ENCODE measurements at places on chromosomes 13 and 19.

DNA sequence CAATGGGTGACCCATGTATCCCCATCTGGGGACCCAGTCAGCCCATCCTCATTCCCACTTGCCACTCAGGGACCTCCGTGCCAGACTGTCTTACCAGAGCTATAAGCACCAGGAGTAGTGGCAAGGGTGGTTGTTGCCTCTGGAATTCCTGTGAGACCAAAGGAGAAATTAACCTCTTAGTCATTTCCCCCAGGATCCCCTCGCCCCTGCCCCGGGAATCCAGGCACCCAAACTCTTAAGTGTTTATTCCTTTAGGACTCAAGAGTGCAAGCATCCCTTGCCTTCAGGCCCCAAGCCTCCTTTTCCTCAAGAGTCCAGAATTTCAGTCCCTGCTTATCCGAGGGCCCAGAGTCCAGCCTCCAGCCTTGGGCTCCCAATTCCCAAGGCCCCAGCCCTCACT lies 9.2 kb downstream of the NTN5 start:
- no peak for DNase-seq

- no peak for DNase-seq
Measured at GRCh38 chr19:53644061-53644816, 12.4 kb downstream of the DPRX start.

DNA sequence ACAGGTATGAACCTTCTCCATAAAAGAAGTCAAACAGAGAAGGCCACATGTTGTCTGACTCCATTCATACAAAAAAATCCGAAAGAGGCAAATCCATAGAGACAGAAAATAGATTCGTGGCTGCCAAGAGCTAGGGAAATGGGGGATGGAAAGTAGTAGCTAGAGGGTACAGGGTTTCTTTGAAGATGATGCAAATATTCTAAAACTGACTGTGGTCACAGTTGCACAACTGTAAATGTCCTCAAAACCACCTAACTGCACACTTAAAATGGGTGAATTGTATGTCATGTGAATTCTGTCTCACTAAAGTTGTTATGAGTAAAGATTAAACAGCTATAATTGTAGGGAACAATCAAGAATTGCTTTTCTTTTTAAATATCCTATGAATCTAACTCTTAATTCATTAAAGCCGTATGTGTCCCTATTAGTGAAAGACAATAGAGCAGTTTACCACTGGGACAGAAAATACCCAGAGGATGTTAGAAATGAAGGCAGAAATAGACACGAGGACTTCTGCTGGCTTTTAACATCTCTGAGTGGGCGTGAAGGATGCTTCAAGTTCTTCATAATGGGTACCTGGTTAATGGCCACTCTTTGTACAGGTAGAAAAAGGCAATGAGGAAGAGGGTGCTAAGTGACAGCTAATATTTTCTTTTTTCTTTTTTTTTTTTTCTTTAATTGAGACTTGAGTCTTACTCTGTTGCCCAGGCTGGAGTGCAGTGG lies 21.2 kb downstream of the INSR start:
- no peak for DNase-seq

DNA sequence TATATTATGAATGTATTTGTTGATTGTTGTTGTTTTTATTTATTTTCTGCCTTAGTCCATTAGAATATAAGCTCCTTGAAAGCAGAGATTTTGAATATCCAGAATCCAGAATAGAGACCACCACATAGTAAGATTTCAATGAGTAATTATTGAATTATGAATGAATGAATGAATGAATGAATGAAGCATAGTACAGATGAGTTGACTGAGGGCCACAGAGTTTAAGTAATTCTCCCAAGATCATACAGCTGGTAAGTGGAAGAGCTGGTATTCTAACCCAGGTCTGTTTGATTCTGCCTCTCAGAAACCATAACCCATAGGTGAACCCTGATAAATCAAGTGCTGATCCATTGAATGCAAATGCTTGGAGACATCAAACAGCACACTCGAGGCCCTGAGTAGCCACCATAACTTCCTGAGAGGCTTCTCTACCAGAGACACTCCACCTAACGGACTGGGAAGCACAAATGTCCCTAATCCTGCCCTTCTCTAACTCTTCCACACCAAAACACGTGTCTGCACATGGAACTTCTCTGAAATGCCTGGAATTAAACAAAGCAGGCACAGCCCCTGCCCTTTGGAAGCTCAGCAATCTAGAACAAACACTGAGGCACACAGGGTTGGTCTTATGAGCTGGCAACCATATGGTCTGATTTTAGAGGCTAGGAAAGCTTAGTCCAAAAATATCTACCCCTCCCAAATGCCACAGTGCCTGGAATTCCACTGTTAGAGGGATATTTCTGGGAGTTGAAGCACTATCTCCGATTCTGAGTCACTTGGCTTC lies 190.1 kb downstream of the FOXO1 start:
- no peak for DNase-seq

- no peak for DNase-seq
Measured at GRCh38 chr13:59495299-59495698, 668.4 kb downstream of the DIAPH3 start.

GRCh38 chr13:20993661-20994440 lies 67.5 kb downstream of the LATS2 start:
- no peak for DNase-seq

- DNase-seq = no peak
Measured at GRCh38 chr13:32234914-32235313, 80.2 kb downstream of the ZAR1L start.

DNA sequence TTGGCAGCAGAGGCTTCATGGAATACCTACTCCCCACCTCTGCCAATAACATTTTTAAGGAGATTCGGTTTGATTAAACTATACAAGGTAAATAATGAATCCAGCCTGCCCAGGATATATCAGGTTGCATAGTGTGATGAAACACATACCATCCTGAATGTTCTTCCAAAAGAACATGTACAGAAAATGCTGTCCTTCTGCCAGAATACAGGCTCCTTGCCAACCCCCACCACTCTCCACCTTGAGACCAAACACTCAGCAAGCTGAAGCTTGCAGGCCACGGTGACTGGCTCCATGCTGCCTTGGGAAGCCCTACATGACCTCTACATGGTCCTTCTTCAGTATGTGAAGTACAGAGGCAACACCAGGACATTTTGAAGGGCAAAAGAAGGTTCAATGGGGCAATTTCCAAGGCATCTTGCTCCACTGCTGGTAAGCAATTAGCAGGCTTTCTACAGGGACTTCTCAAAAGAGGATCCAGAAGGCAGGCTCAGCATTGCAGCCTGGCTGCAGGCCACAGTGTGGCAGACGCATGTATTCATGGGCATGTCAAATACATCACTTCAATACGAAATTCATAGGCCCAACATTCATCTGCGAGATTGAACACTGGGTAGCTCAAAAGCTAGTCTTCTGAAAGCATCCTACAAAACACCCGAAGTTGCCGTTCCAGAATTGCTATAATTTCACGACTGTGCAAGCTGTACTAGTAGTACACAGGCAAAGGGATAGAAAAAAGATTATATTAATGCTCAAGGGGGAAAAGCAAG lies 62.4 kb upstream of the SERP2 start:
- DNase-seq = peak; percentile 6

DNA sequence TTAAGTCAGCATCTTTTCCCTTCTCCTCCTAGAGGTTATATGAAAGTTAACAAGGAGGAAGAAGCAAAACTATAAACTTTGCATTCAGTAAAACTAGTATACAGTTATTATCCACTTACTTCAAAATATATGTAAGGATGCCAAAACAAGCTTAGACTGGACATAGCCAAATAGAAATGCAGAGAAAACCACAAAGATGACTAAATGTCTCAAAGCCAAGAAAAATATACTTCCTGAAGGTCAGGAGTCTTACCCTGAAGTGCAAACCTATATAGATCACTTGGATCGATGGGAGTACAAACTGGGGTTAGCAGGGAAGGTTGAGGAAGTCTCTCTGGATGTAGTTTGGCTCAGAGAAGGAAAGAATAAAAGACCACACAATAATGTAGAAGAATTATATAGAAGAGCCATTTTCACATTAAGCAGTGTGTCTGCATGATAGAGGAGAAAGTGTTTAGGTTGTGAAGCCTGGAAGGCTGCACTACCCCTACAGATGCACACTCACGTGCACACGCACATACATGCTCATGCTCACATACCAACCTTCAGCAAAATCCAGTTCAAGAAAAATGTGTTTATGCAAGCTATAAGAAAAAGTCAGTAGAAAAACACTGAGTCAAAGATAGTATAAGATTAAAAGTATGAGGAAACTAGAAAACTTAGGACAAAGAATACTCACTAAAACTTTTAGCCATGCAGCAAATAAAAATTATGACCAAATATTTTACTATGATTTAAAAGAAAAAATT lies 112.1 kb upstream of the RXFP2 start:
- no peak for DNase-seq

- no peak for DNase-seq
Measured at GRCh38 chr13:99071666-99072065, 93.8 kb upstream of the DOCK9 start.

DNA sequence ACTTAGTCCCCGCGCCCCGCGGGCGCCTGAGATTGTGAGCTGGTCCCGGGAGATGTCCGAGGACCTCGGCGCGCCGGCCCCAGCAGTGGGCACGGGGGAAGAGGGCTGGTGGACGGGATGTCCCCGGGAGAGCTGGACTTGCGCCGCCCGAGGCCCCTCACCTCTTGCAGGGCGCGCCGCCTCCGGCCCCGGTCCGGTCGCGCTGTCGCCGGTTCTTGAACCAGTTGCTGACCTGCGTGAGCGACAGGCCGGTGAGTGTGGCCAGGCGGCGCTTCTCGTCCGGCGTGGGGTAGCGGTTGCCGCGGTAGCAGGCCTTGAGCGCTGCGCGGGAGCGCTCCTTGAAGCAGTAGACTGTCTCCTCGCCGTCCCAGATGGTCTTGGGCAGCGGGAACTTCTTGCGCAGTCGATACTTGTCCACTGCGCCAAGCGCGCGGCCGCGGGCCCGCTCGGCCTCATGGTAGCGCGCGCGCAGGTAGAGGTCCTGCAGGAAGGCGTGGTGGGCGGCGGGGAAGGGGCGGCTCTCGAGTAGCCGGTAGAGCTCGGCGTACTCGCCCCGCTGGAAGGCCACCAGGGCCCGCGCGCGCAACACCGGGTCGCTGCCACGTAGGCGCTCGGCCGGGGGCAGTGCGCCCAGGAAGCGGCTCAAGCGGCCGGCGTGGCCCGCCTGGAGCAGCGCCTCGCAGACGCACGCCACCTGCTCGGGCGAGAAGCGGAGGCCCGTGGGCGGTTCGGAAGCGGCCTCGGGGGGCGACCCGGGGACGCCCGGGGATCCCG lies 984 bp downstream of the SIX5 start:
- DNase-seq = peak; percentile 83

DNA sequence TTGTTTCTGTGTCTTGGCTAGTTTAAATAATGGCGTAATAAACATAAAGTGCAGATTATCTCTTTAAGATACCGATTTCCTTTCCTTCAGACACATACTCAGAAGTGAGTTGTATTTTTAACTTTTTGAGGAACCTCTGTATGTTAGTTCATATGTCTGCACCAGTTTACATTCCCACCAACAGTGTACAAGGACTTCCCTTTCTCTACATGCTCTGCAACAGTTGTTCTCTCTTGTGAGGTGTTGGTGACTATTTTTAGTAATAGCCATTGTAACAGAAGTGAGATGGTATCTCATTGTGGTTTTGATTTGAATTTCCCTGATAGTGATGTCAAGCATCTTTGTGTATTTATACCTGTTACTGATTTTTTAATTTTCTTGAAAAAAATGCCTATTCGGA lies 418.6 kb downstream of the UQCRFS1 start:
- DNase-seq = no peak

DNA sequence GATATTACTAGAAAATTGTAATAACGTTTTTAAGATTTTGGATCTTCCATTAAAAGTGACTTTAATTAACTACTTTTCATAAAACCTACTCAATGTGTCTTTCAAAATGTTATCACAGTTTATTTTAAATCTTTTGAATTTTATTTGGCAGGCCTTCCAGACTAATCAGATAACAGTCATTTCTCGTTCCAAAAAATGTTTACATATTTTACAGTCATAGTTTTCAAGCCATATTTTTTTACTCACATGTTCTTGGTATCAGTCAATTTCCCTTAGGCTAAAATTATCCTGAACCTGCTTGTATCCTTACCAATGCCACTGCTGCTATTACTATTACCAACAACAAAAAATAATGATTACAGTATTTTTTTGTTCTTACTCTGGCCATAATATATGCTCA lies 1783.5 kb downstream of the SLITRK5 start:
- DNase-seq = no peak

- DNase-seq = no peak
Measured at GRCh38 chr19:42068756-42069571, 1.0 kb downstream of the GRIK5 start.

- DNase-seq = peak; percentile 60
Measured at GRCh38 chr19:47253467-47253881, 2.9 kb upstream of the CCDC9 start.

DNA sequence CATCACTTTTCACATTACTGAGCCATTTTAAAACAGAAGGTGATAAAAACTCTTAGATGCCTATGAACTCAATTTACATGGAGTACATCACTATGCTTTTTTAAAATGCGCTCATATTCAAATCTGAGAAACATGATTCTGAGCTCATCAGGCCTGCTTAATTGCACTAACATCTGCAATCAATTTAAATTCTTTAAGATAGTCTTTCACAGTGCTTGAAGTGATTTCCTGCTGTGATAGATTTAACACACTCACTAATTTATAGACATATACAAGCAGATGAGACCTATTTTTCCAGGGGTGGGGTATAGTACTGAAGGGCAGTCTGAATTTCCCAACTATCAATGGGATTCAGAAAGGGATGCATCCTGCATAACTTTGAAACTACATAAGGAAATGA lies 82.9 kb downstream of the DIAPH3 start:
- no peak for DNase-seq

- DNase-seq = no peak
Measured at GRCh38 chr19:3507371-3508120, 1.4 kb downstream of the FZR1 start.

DNA sequence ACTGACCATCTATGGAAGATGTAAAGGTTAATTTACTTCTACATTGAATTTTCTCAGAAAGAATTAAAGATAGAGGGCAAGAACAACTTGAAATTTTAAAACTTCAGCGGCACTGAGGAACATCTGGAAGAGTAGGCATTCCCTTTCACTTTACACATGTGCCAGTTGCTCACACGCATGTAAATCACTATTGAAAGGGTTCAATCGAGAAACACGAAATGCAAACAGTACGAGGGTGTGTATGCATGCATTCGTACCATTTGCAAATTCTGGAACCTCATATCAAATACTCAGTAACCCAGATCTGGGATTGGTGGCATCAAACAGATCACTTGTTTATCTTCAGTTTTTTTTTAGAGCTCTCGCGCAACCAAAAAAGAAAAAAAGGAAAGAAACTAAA lies 315.5 kb upstream of the MAB21L1 start:
- DNase-seq = no peak

GRCh38 chr13:98370806-98371515 lies 193.9 kb upstream of the RNF113B start:
- no peak for DNase-seq

GRCh38 chr19:38928391-38929001 lies 2.1 kb downstream of the SARS2 start:
- DNase-seq = no peak

GRCh38 chr13:23330356-23330755 lies 103.1 kb downstream of the SACS start:
- DNase-seq = no peak

GRCh38 chr13:27774651-27775050 lies 17.6 kb upstream of the GSX1 start:
- DNase-seq = no peak

All from Calu3 (cell line).